ENCODE measurements at places on chromosomes 11 and 22. TPM values are rescaled to one million over a fixed set of nuclear protein-coding genes. Genes with fewer than 3 reads are reported as not detected.

Gene C11orf42
- total RNA-seq: not detected

Gene FGF3
- total RNA-seq: not detected

Gene TECTA
- 0.05 TPM for total RNA-seq

Gene GGA1
- 55.0 TPM for total RNA-seq

Gene ESAM
- 26.1 TPM for total RNA-seq

Gene SLC17A6
- total RNA-seq: not detected

Gene CPSF7
- total RNA-seq: 80.2 TPM

Gene EFCAB6
- total RNA-seq: 0.36 TPM

Gene KRTAP5-7
- not detected for total RNA-seq

Gene FLRT1
- total RNA-seq: not detected
